Left ventricle myocardium inferior (tissue), 1 donor: ENCODE measurements at places on chromosomes 2 and 18.

DNA sequence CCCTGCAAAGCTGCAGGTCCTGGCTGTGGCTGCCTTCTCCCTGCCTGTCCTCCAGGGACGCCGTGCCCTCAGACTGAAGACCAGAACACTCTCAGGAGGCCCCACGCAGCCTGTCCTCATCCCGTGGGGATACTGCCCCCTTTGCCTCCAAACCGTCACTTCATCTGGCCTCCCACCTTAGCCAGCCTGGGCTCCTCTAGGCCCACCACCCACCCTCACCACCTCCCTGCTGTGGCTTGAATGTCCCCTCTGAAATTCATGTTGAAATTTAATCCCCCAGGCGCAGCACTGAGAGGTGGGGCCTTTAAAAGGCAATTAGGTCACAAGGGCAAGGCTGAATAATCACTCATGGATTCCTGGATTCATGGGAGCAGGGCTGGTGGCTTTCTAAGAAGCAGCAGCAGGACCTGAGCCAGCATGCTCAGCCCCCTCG, 198.2 kb downstream of the SEPTIN10 start:
- no peak for DNase-seq

DNA sequence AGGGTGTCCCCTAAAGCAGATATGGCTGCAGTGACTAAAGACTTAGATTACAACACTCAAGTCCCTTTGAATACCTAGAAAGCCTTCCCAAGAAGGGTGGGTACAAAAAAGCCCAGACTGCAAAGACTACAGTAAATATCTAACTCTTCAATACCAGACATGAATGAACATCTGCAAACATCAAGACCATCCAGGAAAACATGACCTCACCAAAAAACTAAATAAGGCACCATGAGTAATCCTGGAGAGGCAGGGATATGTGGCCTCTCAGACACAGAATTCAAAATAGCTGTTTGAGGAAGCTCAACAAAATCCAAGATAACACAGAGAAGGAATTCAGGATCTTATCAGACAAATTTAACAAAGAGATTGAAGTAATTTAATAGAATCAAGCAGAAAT, 138.2 kb upstream of the OTOS start:
- DNase-seq: no peak

DNA sequence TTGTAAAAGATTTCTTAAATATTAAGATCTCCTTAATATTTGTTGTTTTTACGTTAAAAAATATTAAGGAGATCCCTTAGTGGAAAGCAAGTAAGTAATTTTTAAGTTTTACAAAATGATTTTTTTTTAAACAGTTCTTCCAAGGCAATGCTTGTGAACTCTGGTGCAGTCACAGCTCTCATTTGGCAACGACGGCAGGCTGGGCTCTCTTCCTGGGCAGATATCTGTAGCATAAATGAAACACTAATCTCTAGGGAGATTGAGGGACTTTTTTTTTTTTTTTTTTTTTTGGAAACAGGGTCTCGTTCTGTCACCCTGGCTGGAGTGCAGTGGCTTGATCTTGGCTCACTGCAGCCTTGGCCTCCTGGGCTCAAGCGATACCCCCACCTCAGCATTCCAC, 38.5 kb downstream of the GORASP2 start:
- no peak for DNase-seq

GRCh38 chr2:149606251-149606811, 18.8 kb upstream of the MMADHC start:
- no peak for DNase-seq

DNA sequence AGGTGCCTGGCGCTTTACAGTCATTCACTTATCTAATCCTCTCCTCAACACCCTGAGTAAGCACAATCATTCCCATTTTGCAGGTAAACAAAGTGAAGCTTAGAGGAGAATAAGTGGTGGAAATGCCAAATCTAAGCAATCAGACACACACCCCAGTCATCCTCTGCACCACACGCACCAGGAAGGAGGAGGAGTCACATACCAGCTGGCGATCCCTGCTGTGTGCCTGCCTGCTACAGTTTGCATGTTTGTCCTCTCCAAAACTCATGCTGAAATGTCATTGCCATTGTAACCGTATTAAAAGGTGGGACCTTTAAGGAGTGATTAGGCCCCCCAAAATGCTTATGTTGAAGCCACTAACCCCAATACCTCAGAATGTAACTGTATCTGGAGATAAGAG, 93.7 kb downstream of the LOXHD1 start:
- DNase-seq: no peak

- no peak for DNase-seq
These were observed 26.6 kb upstream of the TEX44 start for GRCh38 chr2:231565887-231566594.

GRCh38 chr2:36889795-36890194, 76.5 kb downstream of the STRN start:
- DNase-seq: no peak

- DNase-seq: no peak
These were observed 731.4 kb upstream of the CHAC2 start for GRCh38 chr2:53036196-53036595.

DNA sequence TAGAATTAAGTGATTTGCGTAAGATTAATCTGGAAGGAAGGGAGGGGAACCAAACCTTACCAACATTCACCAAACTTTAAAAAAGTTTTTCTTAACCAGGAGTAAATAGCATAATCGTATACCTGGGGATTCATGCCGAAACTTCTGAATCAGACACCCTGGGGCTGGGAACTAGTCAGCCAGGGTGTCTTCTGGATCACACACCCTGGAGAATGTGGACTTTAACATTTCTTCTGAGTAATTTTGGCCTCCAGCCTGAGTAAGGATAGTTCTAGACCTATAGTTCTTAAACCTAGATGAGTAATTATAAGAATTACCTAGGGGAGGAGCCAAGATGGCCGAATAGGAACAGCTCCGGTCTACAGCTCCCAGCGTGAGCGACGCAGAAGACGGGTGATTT, 44.1 kb upstream of the MEIS1 start:
- no peak for DNase-seq

DNA sequence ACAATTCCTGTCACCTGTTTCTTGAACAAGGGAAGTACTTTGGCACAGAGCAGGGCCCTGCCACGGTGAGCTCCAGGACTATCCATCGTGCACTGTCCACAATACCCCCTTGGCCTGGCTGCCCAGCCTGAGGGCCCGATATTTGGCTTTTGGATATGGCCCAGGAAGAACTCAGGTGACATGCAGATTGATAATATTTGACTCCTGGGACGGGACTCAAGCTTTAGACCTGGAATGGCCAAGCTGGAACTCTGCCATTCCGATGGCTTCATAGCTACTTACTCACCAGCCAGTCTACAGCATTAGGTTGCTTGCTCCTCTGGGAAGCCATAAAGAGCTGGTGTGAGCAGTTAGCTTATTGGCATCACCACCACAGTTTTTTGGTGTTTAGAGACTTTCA, 26.6 kb downstream of the EML6 start:
- DNase-seq: no peak

DNA sequence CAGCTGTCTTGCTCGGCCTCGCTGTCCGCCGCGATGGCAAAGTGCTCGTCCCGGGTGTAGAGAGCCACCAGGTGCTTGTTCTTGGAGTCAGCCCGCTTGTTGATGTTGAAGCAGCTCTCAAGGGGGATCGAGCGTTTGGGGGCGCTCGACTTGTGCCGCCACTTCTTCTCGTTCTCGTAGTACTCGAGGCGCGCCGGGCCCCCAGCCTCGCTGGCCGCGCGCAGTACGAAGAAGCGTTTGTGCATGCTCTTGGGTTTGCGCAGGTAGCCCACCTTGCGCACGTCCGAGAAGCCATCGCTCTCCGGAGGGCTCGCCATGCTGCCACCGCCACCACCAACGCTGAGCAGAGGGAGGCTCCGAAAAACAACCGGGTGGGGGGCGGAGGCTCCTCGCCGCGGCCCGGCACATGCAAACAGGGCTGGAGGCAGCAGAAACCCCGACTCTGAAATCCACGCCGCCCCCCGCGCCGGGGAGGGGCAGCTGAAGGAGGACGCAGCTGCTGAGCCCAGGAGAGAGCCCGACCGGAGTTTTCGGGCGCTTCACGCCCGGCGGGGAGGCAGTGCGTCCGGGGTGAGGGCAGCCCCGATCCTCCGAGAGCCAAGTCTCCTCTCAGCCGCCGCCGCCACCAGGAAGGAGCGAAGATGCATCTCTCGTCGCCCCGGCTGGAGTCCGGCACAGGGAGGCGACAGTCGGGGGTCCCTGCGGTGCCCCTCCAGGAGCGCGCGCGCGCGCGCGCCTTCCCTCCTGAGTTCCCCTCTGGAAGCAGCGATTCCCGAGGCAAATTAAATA, 1.0 kb downstream of the IRS1 start:
- DNase-seq: peak; percentile 43

DNA sequence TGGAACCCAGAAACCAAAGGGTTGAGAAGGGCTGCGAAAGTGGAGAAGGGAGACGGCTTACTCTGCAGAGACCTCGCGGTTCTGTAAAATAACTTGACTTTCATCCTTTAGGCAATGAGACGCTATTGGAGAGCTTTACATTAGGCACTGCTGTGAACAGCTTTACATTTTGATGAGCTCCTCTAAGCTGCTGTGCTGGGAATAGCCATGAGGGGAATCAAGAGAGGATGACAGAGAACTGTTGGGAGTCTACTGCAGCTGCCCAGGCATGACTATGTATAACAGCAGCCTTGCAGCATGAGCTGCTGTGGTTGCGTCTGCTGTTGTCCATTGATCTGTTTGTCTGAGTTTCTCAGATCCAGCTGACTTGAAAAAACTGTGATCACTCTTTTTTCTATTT, 310.8 kb upstream of the MAP2 start:
- no peak for DNase-seq

- no peak for DNase-seq
These were observed 556.2 kb downstream of the THSD7B start for GRCh38 chr2:137321566-137321965.

- DNase-seq: no peak
These were observed 1069.2 kb upstream of the CHAC2 start for GRCh38 chr2:52698408-52698807.

DNA sequence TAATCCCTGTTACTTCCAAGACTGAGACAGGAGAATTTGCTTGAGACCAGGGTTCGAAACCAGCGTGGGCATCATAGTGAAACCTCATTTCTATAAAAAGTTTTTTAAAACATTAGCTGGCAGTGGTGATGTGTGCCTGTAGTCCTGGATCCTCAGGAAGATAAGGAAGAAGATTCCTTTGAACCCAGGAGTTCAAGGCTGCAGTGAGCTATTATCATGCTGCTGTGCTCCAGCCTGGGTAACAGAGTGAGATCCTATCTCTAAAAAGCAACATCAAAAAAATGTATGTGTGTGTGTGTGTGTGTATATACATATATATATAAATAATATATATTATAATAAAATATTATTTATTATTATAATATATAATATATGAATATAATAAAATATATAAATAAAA, 1417.6 kb upstream of the CDH2 start:
- no peak for DNase-seq

DNA sequence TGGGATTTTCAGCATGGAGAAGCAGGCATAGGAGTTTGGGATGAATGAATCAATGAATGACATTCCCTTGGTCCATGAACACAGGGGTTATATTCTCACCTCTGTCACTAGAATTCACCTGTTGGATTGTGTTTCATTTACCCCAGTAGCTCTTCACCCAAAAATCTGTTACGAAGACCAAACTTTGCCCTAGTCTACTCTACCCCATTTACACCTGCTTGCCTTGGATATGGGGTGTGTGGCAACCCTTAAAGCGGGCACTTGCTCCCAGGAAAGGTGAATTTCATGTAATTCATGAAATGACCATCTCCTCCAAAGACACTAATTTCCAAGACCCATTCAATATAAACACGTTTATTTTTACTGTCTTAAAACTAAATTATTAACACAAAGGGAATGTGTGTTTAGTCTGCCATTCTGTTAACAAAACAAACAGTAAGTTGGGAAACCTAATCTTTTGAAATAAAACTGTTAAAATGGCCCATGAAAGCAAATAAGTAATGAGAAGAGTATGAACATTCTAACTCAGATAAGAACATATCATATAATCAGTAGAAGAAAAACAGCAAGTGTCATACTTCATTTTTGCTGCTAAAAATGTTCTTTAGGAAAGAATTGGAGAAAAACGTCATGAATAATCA, 268.0 kb downstream of the NAPG start:
- no peak for DNase-seq

DNA sequence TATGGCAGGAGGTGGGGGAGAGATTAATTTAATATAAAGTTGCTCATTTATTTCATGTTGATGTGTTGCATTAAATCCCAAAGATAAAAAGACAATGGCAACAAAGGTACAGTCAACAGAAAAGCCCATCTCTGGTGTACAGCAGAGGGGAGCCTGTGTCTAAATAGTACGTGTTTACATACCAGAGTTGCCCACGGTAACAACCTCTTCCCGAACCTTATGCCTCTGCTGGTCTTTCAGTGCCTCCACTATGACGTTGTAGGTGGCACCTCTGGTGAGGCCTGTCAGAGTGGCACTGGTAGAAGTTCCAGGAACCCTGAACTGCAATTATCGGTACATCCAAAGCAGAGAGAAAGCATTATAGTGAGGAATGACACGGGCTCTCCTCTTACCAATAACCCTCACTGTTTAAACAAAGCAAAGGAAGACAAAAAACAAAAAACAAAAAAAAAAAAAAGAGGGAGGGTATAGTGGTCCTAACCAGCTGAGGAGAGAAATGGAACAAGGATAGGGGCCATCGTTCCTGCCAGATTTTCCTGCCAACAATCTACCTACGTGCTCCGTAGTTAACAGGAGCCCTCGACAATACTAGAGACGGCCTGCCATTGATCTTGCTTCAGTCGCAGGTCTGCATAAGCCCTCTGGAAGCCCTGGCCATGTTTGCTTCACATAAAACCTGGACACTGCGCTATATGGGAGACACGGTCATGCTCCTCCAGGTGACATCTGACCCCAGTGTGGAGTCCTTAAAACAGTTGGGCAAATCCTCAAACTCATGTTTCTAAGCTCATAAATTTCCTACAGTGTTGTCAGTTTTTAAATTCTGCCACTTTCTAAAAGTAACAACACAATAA, 58.5 kb downstream of the ATIC start:
- no peak for DNase-seq

- DNase-seq: no peak
These were observed 128.5 kb downstream of the KCNE4 start for GRCh38 chr2:223180463-223180862.

DNA sequence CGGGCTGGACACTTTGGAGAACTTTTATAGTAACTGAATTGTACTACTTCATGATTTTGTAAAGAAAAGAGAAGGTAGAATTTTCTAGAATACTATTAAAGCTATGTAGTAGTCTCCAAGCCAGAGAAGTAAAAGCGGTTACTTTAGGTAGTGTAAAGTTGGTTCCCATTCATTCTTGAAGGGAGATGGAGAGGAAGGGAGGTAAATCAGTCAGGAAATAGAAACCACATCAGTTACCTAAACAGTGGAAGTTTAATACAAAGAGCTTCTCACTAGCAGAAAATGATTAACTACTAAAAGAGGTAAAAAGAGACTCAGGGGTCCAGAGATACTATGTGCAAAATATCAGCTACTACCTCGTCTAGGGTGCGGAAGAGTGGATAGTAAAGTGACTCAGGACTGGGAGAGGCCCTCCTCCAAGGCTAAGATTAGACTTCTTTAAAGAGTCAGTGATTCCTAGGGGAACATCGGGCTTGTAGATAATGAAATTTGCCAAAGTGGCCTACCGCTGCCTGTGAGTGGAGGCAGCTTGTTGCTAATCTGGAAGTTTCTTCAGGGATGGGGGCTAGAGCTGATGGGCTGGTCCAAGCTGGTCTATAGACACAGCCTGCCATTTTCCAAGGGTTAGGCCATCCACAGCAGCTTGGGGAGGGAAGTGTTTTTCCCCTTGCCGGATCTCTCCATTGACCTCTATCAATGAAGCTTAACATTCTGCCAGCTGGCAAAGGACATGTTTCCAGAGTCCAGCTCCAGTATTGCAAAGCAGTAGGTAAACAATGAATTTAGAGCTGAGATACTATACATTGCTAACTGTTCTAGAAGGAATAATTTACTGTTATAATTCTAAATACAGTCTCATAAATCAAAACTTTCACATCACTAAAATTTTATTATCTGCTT, 246.4 kb upstream of the BOD1L2 start:
- DNase-seq: no peak
